ENCODE measurements at places on chromosomes 11 and 22.

DNA sequence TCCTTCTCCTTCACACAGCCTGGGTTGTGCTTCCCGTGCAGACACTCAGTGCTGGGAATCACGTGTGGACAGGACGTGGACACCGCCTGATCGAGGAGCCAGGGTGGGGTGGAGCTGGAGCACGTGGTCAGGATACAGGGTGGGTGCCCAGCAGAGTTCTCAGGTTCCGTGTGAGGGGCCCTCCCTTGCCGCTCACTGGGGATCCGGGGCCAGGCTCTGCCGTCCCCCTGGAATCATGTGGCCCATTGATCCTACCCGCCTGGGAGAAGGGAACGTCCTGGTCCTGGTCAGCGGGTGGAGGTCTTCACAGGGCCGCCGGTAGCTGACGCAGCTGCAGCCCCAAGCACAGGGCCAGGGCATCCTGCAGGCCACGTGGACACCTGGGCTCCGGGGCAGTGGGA lies 397.7 kb downstream of the TBC1D22A start:
- DNase-seq = no peak

- no peak for DNase-seq
Measured at GRCh38 chr11:114317787-114318137, 21.6 kb downstream of the NNMT start.

DNA sequence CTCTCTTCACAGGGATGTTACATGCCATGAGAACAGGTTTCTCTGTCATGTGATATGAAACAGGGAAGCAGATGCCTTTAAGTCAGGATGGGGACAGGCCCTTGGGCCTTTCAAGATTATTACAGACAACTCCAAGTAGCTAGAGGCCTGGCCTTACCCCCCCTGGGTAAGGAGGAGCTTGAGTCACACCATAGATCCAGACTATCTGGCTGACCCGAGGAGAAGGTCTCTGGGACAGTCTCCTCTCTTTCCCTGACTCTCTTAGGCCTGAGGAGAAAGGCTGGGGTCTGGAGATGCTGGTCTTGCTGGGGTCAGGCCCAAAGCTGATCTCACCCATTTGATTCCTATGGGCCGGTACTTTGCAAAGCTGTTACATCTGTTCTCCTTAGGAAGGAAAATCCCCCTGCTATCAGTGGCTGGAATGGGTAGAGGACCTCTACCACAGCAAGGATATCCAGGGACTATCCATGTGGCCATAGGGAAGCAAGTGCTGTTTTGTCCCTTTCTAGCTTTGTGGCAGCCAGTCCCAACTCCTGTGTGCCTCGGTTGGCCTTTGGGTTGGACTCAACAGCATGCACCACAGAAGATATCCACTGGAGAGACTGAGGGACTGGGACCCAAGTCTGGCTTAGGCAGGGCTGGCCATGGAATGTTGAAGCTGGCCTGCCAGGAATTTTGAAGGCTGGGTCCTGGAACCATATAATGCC lies 25.2 kb downstream of the RELT start:
- no peak for DNase-seq

DNA sequence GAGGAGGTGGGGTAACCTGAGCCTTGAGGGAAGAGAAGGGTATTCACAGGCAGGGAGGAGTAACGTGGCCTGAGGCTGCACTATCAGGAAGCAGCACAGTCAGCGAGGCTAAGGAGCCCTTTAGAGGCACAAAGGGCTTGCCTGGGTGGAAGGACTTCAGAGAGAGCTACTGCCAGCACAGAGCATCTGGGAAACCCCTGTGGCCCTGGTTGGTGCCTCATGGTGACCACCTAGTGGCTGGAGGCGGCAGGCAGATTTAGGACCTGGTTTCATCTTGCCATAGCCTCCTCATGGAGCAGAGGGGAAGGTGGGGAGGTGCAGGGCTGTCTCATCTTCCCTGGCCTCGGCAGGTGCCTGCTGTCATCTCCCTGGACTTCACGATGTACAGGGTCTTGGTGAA lies 64.5 kb downstream of the MPPED1 start:
- DNase-seq = no peak

GRCh38 chr11:134253188-134253993 lies at the start of the genes ACAD8 and THYN1:
Gene ACAD8, plus strand, starts transcription at chr11:134253568. Its CDS starts 33 bp downstream, at chr11:134253601.
Gene THYN1, minus strand, starts transcription at chr11:134253352. Its CDS starts 470 bp downstream, at chr11:134252882.
- DNase-seq = peak; percentile 96

Data from GM12892 (cell line).